ENCODE measurements at places on chromosomes 6 and 20. TPM values are rescaled to one million over a fixed set of nuclear protein-coding genes. Genes with fewer than 3 reads are reported as not detected.

The C6orf15 gene
- not detected for total RNA-seq

The HCRTR2 gene
- not detected for total RNA-seq

The HRH3 gene
- total RNA-seq, result 0.03 TPM

The ARFRP1 gene
- 43.6 TPM for total RNA-seq

The MOG gene
- not detected for total RNA-seq

The TINAG gene
- total RNA-seq, result not detected

The OR12D2 gene
- not detected for total RNA-seq

Measured in A549 treated with CORT108297 at 1 μM for 4 hours (cell line).